Smooth muscle cell of the brain vasculature (primary cell): ENCODE measurements at places on chromosomes 12 and 14.

DNA sequence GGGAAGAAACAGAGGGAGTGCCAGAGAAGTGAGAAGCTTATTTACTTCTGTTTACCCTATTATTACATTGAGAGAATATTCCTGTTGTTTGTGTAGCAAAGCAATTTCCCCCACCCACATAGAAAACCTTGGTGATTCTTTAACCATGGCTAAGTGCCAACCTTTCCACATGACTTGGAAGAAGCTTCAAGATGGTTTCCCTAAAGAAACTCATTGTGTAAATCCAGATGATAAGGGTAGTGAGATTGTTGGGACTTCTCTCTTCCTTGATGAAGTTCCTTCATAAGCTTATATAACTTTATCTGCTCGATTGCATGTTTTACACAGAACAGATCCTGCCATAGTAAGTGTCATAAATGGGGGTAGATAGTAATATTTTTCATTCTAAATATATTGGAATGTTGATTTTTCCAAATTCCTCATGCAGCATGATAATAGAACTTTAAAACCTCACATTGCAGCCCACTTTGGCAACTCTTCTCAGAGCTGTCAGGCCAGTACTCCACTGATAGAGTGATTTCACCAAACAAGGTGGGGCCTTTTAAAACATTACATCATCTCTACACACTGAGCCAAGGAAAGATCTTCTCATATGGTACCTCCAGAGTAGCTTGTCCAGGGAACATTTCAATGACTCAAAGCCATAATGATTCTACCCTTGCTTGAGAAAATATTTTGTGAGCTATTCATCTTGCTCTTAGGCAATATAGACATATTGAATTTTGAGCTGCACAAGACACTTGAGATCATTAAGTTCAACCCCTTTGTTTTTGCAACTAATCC lies 47.8 kb upstream of the KIF21A start:
- DNase-seq: no peak

DNA sequence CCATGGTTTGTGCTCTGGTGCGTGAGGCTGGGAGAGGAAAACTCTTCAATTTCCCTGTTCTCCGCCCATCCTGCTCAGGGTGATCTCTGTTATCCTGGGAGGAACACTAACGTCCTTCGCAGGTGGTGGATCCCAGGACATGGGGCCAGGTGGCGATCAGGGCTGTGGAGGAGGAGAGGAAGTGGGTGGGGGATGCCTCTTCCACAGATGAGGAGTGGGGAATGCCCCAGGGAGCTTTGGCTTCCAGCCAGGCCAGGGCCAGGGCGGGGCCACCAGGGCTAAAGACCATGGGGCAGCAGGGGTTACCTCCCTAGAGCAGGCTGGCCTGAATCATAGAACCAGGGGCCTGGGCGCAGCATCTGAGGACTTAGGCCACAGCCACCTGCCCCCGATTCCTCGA lies 3.3 kb upstream of the KRT75 start:
- no peak for DNase-seq

DNA sequence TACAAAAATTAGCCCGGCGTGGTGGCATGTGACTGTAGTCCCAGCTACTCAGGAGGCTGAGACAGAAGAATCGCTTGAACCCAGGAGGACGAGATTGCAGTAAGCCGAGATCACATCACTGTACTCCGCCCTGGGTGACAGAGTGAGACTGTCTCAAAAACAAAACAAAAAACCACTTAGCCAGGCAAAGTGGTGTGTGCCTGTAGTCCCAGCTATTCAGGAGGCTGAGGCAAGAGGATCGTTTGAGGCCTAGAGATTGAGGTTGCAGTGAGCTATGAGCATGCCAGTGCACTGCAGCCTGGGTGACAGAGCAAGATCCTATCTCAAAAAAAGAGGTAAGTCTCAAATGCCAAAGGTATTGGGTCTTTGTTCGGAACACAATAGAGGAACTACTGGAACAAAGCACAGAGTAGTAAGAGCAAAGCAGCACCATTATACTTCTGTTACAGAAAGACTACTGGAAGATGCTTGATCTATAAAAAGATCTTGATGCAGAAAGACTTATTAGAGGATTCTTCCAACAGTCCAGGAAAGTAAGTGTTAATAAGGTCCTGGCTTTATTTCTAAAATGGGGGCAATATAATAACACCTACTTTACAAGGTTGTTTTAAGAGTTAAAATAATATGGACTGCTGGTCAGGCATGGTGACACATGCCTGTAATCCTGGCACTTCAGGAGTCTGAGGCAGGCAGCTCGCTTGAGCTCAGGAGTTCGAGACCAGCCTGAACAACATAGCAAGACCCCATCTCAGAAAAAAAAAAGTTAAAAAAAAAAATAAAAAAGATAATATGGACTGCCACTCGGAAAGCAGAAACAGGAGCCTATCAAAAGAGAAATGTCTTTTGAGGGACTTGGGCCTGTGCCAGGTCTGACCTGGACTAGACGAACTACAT lies 29.9 kb downstream of the BTBD7 start:
- no peak for DNase-seq

GRCh38 chr12:67794161-67794560 lies 145.6 kb downstream of the DYRK2 start:
- DNase-seq: no peak

- no peak for DNase-seq
These were observed 1365.7 kb downstream of the AACS start for GRCh38 chr12:126430921-126431320.

GRCh38 chr14:75249958-75250336 lies 28.7 kb upstream of the FOS start:
- no peak for DNase-seq

DNA sequence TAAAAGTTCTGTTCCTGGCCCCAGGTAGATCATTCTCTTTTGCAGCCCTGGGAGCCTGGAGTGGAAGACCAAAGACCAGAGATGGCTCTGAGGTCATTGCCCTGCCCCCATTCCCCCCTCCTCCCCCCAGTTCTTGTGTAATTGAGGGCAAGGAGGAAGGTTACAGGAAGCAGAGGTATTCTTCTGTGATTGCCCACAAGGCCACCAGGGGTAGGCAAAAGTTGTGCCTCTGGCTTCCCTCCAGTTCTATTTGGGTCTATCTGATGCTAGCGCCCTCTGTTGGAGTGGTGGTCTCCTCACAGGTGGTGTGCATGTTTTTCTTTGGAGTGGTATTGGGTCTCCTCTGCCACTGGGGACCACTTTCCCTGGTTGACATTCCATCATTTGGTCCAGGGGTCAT lies 41.2 kb upstream of the CRY1 start:
- no peak for DNase-seq

- DNase-seq: no peak
These were observed 43.8 kb downstream of the DDHD1 start for GRCh38 chr14:53109105-53110041.

GRCh38 chr12:38124247-38125012 lies 192.1 kb upstream of the ALG10B start:
- DNase-seq: no peak

GRCh38 chr12:116533343-116534251 lies 25.6 kb upstream of the MAP1LC3B2 start:
- DNase-seq: no peak

GRCh38 chr12:28771968-28772367 lies 377.1 kb upstream of the FAR2 start:
- no peak for DNase-seq
